ENCODE measurements at places on chromosomes 2 and 18.

- DNase-seq: no peak
These were observed 84.9 kb downstream of the MAPK4 start for GRCh38 chr18:50644807-50645206.

DNA sequence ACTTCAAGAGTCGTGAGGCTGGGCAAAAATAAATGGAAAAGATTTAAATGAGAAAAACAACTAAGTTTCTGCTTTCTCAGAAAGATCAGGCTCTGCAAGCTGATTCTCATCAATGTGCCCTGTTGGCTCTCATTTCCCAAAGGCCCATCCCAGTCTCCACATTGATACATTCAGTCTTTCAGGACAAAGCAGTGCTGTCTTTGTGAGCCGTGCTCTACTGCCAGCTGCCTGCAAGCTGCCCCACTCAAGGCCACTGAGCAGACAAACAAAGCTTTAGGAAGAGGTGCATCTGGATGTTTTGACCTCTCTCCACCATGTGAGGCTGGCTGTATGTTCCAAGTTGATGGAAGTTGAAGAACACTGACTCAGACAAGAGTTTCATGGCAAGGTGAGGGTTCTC is 48.8 kb downstream of the FSHR start:
- DNase-seq: no peak

GRCh38 chr18:45724601-45725000 is 620 bp downstream of the SLC14A1 start:
- no peak for DNase-seq

GRCh38 chr2:172919732-172920131 is 155.9 kb upstream of the MAP3K20 start:
- DNase-seq: no peak

GRCh38 chr2:217703102-217703501 is 299.7 kb downstream of the TNS1 start:
- no peak for DNase-seq

DNA sequence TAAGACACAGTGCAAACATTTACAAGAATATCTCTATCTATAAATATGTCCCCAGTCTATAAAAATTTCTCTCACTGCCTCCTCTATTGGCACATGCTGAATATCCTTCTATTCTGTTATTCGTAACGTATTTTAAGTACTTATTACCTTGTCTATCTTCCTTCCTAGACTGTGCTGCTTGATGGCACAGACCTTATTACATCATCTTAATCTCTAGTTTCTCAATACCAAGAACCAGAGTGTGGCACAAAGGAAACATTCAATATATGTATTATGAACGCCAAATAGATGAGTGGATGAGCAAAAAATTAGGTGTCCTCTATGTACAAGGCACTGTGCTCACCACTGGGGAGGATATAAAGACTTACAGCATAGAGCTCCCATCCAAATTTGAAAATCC is 282.8 kb downstream of the NBAS start:
- no peak for DNase-seq

GRCh38 chr18:78927156-78927555 is 52.5 kb upstream of the SALL3 start:
- no peak for DNase-seq

GRCh38 chr2:11368059-11368572 is 23.7 kb upstream of the ROCK2 start:
- DNase-seq: no peak

DNA sequence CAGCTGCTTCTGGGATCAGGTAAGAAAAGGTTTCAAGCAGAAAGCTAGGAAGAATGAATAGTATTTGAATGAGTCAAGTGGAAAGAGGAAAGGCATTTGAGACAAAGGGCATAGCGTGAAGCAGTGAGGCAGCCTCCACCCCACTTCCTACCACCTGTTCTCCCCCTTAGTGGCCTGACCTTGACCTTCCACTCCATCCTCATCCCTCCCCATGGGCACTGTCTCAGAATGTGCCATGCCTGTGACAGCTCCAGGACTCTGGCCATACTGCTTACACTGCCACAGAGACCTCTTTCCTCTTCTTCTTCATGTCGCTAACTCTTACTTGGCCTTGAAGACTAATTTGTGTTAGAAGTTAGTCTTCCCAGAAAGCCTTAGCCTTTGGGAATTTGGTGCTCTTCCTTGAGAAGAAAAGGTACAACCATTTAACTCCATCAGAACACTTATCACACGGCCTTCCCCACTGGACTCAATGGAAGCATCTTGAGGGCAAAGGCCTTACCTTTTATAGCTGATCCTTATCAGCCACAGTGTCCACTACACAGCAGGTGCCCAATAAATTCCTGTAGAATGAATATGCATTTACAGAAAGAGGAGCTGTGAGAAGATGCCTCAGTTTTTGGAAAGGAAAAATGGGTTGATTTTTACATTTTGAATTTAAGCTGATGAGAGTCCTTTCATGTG is 15.2 kb upstream of the NOSTRIN start:
- DNase-seq: no peak
